Airway epithelial cell (primary cell): ENCODE measurements at places on chromosomes 5 and 9. TPM values are rescaled to one million over a fixed set of nuclear protein-coding genes. Genes with fewer than 3 reads are reported as not detected.

SHOC1 gene
- total RNA-seq = 0.07 and 0.19 TPM in 2 replicates

GPR151 gene
- not detected in 2 replicates for total RNA-seq

LRRC26 gene
- total RNA-seq = 0.35 and 0.70 TPM in 2 replicates

TRAPPC13 gene
- total RNA-seq = 12.4 and 15.3 TPM in 2 replicates

AFF4 gene
- 22.2 and 38.1 TPM in 2 replicates for total RNA-seq

OR2V2 gene
- not detected in 2 replicates for total RNA-seq

PCDHB9 gene
- 0.07 TPM in 1 of 2 replicates, not detected in the other for total RNA-seq

ENTPD2 gene
- total RNA-seq = 1.1 and 1.4 TPM in 2 replicates

PCDHB4 gene
- total RNA-seq = not detected in 2 replicates

BTNL3 gene
- total RNA-seq = not detected in 2 replicates

RFX3 gene
- 0.93 and 1.5 TPM in 2 replicates for total RNA-seq

GNA14 gene
- total RNA-seq = not detected in 2 replicates

PCDHB10 gene
- total RNA-seq = 0.05 and 0.21 TPM in 2 replicates

HTR4 gene
- not detected in 2 replicates for total RNA-seq

HTR1A gene
- not detected in 2 replicates for total RNA-seq

DDX41 gene
- 136 and 138 TPM in 2 replicates for total RNA-seq
